Stimulated activated CD4-positive, alpha-beta T cell treated with anti-CD3 and anti-CD28 coated beads, Interleukin-1b, Interleukin-23, amount 100 ng/mL, for 4 hours (primary cell): ENCODE measurements at places on chromosomes 2 and 18.

- DNase-seq, result peak; percentile 58
These were observed 84.0 kb upstream of the PELI1 start for GRCh38 chr2:64228126-64228678.

GRCh38 chr18:33020877-33021276 lies 248.1 kb upstream of the KLHL14 start:
- DNase-seq, result no peak

- DNase-seq, result no peak
These were observed 34.9 kb upstream of the CCNT2 start for GRCh38 chr2:134883552-134884293.

GRCh38 chr2:188349019-188349418 lies 57.3 kb downstream of the GULP1 start:
- DNase-seq, result no peak

GRCh38 chr2:49080681-49081080 lies 73.6 kb downstream of the FSHR start:
- no peak for DNase-seq

GRCh38 chr2:56666777-56667176 lies 483.0 kb downstream of the CCDC85A start:
- DNase-seq, result no peak

GRCh38 chr2:241151934-241152660 lies 1.8 kb downstream of the PPP1R7 start:
- no peak for DNase-seq

DNA sequence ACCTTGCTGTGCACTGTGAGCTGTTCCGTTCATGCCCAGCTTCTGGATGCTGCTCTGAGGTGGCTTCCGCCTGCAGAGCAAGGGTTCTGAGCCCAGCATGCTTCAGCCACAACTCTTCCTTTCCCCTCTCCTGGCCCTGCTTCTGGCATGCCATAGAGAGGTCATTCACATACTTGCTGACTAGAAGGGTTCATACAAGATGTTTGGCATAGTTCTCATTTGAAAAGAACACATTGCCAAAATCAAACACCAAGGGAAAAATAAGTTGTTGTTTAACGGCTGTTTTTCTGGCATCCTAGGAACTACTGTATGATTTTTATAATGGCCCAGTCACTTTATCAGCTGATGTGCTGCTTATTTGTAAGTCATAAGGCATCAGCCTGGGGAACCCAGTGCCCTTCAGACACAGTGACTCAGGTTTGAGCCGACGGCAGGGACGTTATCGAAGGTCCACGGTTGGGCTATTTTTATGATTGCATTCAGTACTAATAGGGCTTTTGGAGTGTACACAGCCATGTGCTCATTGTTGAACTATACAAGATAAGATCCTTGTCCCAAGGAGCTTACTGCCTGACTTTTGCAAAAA lies 53.9 kb upstream of the CTAGE1 start:
- DNase-seq, result no peak

- DNase-seq, result no peak
These were observed 51.3 kb downstream of the ACSL3 start for GRCh38 chr2:222912117-222912516.

GRCh38 chr2:25671622-25672021 lies 1.8 kb downstream of the DTNB start:
- no peak for DNase-seq

GRCh38 chr2:73028841-73029240 lies 42.7 kb downstream of the SFXN5 start:
- no peak for DNase-seq

GRCh38 chr2:26778507-26778906 lies 7.3 kb upstream of the CENPA start:
- no peak for DNase-seq

DNA sequence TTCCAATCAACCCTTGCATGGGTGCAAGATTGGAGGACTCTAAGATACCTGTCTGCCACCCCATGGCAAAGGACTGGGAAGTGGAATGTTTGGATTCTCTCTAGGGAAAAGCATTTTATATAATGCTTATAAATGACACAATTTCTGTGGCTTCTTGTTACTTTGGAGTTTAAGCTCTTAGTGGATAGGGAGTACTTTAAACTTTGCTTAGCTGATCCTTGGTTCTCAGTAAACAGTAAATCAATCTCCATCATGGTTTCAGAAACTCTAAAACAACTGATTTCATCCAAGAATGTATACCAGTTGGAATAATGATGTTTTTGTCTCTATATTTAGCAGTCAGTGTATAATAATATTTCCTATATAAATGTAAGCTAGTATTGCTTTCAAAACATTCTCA lies 14.1 kb upstream of the FAM228A start:
- DNase-seq, result no peak

DNA sequence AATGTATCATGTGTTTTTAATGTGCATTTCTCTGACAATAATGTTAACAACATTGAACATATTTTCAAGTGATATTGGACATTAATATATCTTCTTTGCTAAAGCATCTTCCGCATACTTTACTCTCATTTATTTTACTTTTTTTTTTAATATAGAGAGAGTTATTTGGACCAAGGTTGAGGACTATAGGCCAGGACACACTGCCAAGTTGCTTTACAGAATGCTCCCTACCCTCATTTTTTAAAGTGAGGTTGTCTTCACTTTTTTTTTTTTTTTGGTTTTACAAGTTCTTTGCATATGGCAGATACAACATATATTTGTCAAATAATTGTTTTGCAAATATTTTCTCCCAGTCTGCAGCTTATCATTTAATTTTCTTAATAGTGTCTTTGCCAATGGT lies 201.8 kb downstream of the OSR1 start:
- no peak for DNase-seq

DNA sequence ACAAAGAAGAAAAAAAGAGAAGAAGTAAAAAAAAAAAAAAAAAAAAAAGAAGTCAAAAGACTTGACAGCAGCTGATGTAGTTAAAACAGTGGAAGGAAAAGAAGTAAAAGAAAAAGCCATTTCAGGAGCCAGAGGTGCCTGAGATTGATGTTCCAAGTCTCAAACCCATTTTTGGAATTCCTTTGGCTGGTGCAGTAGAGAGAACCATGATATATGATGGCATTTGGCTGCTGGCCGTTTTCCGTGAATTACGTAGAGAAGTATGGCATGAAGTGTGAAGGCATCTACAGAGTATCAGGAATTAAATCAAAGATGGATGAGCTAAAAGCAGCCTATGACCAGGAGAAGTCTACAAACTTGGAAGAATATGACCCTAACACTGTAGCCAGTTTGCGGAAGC lies 7.6 kb upstream of the CHST10 start:
- no peak for DNase-seq

GRCh38 chr18:74933930-74934329 lies 275.0 kb downstream of the PTGR3 start:
- no peak for DNase-seq

- no peak for DNase-seq
These were observed at the start of gene NLRC4 for GRCh38 chr2:32264422-32265105. Gene NLRC4 (minus strand): TSS chr2:32264886. CDS start chr2:32256775, 8,111 bp downstream.

DNA sequence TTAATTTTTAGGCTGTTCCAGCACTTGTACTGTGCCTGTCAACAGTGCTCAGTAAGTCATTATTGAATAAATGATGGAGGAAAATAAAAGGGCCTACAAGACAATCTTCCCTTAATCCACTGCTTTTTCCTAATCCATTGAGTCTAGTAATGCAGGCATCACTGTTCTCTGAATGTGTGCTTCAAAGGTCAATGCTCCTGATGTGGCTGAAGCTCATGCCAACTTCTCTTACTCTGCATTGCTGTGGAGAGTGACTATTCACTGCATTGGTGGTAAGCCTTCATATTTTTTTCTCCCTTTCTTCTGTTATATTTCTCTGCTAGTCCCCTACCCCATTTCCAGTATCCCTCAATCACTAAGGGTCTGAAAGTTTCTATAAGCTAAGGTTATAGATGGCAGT lies 31.9 kb upstream of the MYO1B start:
- DNase-seq, result no peak

DNA sequence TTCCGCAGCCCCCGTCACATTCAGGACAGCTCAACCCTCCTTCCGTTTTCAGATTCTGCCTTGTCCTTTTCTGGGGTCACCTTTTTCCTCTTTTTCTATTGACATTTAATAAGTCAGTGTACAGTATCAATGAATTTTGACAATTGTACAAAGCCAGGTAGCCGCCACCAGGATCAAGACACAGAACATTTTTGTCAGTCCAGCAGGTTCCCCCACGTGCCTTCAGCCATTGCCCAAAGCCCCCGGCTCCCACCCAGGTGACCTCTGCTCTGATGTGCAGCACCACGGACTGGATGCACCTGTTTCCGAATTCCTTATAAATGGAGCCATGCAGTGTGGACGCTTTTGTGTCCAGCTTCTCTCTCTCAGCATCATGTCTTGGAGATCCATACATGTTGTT lies 30.0 kb downstream of the CROCC2 start:
- DNase-seq, result no peak

- DNase-seq, result no peak
These were observed 2.8 kb upstream of the ZNF532 start for GRCh38 chr18:58861861-58862301.

DNA sequence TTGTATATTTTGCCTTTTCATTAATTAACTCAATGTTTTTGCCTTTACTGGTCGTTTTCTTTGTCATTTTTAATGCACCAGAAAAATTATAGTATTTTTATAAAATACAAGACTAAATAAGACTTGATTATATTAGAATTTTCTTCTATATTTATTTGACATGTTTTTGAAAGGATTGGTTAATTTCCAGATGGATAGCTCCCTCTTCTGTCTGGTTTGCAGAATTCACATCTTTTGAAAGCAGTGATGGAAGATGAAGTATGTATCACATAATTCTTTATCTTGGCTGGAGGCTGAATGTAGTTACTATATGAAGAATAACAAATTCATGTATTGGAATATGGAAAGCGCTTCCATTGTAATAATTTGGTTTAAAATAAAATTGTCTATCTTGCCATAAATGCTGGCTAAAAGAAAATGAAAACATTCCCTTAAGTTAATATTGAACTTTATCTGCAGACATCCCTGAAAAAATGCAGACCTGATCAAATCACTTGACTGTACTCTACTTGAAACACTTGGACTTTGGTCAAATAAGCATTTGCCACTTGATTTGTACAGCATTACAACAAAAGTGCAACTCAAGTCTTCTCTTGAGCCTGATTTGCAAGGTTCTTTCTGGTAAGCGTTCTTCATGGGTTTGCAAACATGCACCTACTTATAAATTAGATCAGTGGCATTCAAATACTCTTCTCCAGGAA lies 86.3 kb upstream of the EFEMP1 start:
- DNase-seq, result no peak

DNA sequence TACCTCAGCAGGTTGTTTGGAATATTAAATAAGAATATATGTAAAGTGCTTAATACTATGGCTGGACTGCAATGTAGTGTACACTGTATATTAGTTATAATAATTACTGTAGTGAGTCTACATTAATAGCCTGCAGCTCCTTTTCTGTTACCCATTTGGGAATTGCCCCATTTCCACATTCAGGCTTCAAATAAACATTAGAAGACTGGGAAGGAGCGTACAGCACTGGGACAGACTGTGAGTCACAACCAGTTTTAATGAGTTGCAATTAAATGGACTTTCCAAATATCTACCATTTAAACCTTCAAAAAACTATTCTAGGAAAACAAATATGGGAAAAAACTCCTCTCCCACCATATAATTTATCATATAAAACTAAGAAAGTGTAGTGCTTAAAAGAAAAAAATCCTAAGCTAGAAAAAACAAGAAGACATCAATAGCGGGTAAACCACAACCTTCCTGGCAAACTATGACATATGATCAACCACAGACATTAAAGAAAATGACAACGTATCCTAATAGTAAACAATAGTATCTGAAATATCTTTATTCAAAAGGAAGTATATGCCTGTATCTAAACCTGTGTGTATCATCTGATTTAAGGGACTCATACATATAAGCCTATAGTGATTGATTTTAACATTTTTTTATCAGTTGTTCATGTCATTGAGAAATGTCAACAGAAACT lies 86.1 kb downstream of the TRIP12 start:
- no peak for DNase-seq

DNA sequence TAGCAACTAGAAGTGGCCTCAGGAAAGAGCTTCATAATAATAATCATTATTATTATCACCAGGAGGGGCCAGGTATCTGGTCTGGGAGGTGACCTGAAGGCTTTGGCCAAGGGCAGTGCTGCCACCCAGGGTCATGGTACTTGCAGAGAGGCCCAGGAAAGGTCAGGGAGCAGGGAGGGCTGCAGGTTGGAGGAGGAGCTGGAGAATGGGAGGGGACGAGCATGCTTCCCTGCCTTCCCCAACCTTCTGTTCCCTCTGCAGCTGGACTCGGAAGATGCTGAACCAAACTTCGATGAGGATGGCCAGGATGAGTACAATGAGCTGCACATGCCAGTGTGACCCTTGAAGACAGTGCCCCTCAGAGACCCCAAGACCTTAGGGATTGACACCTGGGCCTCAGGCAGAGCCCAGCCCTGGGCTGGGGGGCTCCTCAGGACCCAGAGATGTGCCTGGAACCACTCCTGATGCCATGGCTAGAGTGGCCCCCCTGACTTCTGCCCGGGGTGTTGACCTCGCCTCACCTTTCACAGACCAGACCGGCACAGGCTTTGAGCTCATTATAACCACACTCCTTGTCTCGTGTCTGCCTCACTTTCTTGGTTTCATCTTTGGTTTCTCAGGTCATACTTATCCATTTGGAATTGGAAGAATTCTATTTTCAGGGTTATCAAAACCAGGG lies 14.1 kb downstream of the SLC4A3 start:
- DNase-seq, result no peak
